Foreskin keratinocyte (primary cell): ENCODE measurements at places on chromosomes 7 and 10. TPM values are rescaled to one million over a fixed set of nuclear protein-coding genes. Genes with fewer than 3 reads are reported as not detected.

SLC39A12 gene
- not detected in 2 replicates for total RNA-seq

AGMO gene
- total RNA-seq = not detected in 2 replicates

FAM24B gene
- 6.9 and 8.1 TPM in 2 replicates for total RNA-seq

PTPRN2 gene
- total RNA-seq = not detected in 2 replicates

CASTOR2 gene
- 4.7 and 5.2 TPM in 2 replicates for total RNA-seq

STK31 gene
- total RNA-seq = 0.20 TPM in 1 of 2 replicates, not detected in the other
